ENCODE measurements at places on chromosomes 4 and X.

GRCh38 chrX:11381464-11381863 lies 88.3 kb downstream of the AMELX start:
- DNase-seq = no peak

DNA sequence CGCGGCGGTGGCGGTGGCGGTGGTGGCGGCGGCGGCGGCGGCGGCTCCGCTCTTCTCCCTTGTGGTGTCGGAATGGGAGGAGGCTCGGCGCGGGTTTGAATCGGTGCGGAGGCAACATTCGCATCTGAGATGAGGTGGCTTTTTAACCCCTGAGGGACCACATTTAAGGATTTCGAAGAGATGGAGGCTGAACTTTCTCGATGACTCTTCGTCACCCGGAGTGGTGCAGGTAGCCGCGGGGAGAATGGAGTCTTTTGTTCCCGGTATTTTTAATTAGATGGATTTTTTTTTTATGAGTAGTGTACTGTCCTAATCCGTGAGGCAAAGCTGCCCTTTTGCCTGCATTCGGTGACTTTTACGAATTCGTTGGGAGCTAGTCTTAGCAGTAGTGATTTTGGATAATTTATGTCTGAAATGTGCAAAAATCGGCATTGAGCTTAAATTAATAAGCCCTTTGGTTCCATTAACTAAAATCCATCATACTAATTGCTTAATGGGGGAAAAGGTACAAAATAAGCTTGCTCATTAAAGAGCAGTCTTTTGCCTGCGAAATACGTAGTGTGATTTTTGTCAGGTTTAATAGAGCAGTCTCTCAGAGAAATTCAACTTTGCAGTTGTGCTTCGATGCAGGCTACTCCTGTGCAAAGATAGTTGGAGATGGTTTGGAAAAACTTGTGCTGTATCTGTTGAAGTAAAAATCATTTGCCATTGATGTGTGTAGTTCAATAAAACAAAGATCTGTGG lies 206.2 kb downstream of the TENM3 start:
- no peak for DNase-seq

- DNase-seq = no peak
Observed at GRCh38 chrX:63764946-63765345, 20.1 kb downstream of the ARHGEF9 start.

DNA sequence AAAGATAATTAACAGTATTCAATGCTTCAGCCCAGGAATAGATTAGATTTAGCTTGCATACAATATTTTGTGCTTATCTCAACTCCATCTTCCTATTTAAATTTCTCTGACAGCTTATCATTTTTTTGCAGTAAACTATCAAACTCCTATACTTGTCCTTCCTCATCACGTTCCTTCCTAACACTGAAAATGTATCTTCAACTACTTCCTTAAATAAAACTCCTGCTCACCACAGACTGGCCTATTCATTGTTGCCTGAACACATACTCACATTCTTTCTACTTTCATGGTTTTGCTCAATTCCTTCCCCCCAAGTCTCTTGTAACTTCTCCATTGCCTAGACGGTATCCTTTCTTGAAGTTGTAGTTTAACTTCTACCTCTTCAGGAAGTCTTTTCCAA lies 28.5 kb upstream of the PTPN13 start:
- no peak for DNase-seq

- DNase-seq = no peak
Observed at GRCh38 chr4:190017357-190018200, 9.5 kb downstream of the FRG2 start.

- DNase-seq = no peak
Observed at GRCh38 chr4:128394778-128395177, 107.2 kb upstream of the PGRMC2 start.

GRCh38 chr4:1370321-1371124 lies 23.5 kb downstream of the UVSSA start:
- no peak for DNase-seq

DNA sequence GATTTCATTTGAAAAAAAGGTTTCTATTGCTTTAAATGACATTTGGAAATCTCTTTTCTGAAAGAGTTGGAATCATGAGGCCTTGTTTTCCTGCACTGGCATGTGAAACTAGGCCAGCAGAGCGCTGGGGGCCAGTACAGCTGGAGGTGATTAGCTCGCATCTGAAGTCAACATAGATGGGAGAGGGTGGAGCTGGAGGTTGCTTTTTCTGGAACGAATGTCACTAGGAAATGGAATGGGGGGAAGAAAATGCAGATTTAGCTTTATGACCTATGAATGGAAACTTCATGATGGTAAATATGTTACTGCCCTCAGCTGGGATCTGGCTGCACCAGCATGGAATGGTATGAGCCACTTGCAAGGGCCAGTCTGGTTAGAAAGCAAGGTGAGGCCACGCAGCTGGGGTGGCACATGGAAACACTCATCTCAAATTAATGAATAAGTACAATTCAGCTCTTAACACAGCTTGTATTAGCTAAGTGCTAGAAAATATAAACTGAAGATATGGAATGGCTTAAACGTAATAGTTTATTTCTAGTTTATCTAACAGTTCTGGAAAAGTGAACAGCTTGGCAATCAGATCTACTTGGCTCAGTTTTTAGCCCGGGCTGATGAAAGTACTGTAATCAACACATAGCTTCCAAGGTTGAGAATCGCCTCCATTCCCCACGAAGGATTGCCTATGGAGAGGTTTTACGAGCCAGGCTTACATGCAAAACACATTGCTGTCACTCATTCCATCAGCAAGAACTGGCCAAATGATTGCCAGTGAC lies 32.5 kb downstream of the SLC10A6 start:
- no peak for DNase-seq

GRCh38 chr4:179605196-179605595 lies 2163.0 kb upstream of the AGA start:
- no peak for DNase-seq

- no peak for DNase-seq
Observed at GRCh38 chr4:2811830-2812611, 19.1 kb downstream of the SH3BP2 start.

DNA sequence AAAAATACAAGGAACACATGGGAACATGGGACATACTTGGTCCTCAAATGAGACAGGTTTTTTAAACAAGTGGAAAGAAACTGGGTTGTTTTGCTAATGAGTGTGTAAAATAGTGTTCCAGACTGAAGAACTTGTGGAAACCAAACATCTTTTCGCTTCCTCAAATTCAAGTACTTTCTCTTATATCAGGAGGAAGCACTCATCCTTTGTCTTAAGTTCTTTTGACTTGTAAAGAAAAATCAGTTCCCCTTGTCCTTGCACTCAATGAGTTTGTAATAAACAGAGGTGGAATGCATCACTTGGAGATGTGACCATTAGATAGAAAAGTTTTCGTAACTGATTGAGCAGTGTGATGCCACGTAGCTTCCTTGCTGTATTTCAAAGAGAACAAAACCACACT lies 101.1 kb downstream of the PHOX2B start:
- DNase-seq = no peak

DNA sequence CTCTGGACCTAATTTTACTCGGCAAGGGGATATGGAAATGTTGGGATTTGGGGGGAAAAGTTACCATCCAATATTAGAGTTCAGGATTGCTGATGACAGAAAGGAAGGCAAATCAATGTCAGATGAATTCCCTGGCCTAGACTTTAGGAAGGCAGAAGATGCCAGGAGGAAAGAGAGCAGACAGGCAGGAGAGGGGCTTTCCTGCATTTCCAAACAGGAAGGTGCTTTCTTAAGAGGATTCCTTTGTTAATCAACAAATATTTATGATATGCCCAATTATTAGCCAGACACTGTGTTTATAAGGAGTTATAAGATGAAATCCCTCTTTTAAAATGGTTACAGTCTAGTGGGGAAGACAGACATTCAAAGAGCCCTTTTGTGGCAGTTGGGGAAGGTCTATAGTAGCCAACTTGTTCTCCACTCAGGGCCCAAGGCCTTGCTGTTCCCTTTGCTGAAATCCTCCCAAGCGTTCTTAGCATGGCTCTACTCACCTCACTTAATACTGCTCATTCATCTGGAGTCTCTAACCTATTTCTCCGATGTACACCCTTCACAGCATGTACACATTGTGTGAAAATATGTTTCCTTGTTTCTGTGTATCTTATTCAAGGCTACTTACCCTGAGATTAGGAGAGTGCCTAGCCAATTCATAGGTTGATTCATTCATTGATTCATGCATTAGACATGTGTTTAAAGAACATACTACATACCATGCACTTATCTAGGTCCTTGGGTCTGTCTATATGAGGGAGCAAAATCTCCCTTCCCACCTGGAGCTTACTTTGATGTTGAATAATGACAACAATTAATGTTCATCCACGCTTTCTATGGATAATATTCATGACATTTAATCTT lies 5.3 kb downstream of the IGFBP7 start:
- no peak for DNase-seq

Measured in stimulated activated CD8-positive, alpha-beta memory T cell treated with anti-CD3 and anti-CD28 coated beads, Interleukin-15, amount 100 ng/mL, for 4 hours (primary cell).